Activated CD4-positive, alpha-beta T cell treated with anti-CD3 and anti-CD28 coated beads for 4 hours (primary cell): ENCODE measurements at places on chromosomes 5 and 9.

DNA sequence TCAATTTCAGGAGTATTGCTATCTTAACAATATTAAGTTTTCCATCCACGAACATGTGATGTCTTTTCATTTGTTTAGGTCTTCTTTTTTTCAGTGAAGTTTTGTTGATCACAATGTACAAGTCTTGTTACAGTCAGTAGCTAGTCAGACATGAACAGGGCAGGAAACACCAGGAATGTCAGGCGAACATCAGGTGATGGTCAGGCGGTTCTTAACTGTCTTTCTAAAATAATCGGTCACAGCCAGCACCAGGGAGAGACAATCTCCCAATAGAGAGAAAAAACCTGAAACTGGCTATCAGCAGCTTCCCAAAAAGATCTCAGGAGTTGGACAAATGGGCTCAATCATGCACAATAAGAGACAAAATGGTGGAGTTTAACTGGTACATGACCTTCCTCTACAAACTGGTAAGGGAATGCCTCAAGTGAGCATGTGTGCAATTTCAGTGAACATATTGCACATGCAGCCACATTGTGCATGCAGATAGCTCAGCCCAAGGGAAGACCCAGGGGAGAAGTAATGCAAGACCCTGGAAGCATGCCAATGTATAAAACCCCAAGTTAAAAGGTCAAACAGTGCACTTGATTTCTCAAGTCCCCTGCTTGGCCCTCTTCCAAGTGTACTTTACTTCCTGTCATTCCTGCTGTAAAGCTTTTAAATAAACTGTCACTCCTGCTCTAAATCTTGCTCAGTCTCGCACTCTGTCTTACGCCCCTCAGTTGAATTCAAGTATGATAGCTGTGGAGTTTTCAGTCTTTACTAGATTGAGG lies 176.1 kb upstream of the RASEF start:
- no peak for DNase-seq

GRCh38 chr9:25703701-25704357 lies 25.6 kb upstream of the TUSC1 start:
- no peak for DNase-seq

- DNase-seq, result no peak
Observed at GRCh38 chr9:70868041-70868440, 253.4 kb downstream of the TRPM3 start.

DNA sequence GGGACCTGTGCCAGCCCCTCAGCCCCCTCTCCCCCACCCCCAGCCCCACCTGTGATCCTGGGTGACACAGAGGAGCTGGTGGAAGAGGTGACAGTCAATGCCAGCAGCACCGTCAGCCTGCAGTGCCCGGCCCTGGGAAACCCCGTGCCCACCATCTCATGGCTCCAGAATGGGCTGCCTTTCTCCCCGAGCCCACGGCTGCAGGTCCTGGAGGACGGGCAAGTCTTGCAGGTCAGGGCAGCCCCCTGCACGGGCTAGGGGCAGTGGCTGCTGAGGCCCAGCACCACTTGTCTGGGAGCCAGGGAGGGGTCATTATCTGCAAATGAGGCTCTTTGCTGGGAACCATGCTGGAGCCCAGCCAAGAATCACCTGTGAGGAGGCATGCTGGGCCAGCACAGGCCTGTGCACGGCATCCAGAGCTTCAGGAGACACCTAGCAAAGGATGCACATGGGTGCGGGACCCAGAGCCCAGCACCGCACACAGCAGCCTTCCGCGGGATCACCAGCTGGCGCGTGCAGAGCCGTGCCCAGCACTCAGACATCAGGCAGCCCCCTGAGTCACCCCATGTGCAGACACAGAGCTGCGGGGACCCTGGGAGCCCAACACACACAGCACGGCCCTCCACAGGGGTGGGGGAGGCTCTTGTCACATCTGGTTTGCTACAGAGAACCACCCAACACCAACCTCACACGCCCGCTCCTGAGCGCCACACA lies 62.0 kb upstream of the ASS1 start:
- DNase-seq, result no peak

DNA sequence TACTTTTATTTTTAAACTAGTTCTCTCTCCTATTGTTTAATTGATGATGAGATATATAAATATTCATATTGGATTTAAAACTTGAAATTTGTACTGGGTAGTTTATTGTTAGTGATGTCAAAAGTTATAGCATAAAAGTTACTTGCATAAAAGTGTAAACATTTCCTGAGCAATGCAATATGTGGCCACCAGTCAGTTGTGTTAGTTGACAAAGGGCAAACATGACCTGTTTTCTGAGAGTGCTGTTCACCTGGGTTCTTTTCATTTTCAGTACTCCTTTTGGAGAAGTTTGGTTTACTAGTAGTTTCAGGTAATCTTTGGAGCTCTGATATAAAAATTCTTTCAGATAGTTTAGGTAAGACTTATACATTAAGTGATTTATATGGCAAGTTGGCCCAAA lies 69.4 kb downstream of the COMMD10 start:
- DNase-seq, result no peak

GRCh38 chr9:29394855-29395254 lies 1821.6 kb upstream of the C9orf72 start:
- DNase-seq, result no peak

- no peak for DNase-seq
Observed at GRCh38 chr5:169772256-169772655, 135.2 kb downstream of the DOCK2 start.

DNA sequence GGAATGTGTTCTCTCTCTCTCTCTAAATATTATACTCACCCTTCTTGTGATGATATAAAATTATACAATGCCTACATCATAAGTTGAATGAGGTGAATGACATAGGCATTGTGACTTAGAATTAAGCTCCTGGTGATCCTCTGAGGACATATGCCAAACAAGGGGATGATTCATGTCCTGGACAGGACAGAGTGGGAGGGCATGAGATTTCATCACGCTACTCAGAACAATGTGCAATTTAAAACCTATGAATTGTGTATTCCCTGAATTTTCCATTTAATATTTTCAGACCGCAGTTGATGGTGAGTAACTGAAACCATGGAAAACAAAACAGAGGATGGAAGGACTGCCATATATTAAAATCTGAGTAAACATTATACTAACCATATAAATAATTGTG lies 782.2 kb upstream of the NUDT12 start:
- no peak for DNase-seq

DNA sequence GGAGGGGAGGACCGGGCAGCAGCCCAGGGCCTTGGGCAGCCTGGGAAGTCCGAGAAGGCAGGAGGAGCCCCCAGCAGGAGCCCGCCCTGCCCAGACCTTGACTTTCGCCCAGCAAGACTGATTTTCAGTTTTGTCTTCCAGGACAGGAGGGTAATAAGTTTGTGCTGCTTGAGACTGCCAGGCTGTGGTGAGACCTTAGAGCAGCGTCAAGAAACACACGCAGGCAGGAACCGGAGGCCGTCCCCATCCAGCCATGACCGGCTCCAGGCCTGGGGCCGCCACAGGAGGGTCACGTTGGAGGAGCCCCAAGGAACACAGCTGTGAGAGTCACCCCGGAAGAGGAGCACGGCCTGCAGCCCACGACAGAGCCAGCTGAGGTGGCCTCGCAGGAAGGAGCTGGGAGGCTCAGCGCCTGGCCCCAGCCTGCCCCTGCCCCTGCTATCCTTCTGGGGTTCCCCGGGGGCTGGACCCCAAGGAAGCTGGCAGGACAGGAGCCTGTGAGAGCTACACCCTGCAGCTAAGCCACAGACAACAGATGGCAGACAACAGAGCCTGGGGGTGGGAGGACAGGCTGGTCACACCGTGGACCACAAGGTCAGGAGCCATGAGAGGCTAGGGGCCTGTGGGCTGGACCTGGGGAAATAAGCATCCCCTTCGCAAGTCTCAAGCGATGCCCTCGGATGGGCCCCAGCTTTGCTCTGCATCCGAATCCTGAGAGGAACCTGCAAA lies 126.0 kb upstream of the FAM120A start:
- DNase-seq, result no peak

- DNase-seq, result no peak
Observed at GRCh38 chr5:161546470-161547301, at the start of gene GABRB2. Gene GABRB2 (minus strand): TSS chr5:161546725. CDS start chr5:161546643, 82 bp downstream.

- DNase-seq, result no peak
Observed at GRCh38 chr5:116738615-116739261, 164.1 kb upstream of the SEMA6A start.

DNA sequence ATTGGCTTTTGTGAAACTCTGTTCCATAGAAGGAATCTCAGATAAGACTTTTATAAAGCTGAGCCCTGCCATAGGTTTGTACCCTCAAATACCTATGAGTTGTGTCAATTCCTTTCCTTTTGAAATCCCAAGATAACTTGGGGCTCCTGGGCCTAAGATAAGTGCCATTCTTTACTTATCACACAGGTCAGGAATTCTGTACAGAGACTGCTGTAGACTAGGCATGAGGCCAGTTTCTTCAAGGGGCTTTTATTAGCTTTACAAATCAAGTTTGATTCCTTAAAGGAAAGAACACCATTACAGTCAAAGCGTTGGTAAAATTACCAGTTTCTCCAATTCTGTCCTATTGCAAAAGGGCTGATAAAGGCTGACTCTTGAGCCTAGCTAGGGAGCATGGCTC lies 39.2 kb downstream of the SHC3 start:
- no peak for DNase-seq

- DNase-seq, result no peak
Observed at GRCh38 chr5:179509239-179509638, 41.1 kb upstream of the RUFY1 start.

DNA sequence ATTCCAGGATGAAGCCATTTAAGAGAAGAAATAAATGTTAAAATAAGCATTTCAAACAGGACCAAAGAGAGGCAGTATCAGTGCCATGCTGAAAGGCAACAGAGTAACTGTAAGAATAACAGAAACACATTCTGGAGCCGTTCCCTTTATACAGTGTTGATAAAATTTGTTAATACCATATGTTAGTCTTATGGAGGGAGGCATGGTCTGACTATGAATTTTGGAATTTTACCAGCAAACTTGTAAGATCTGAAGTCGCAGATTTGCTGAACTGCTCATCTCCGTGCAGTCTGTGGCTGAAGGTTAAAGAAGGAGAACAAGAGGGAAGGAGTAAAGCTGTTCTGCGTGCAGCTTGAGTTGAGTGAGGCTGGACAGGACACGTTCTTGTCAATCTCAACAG lies 508.4 kb downstream of the NFIB start:
- DNase-seq, result no peak

DNA sequence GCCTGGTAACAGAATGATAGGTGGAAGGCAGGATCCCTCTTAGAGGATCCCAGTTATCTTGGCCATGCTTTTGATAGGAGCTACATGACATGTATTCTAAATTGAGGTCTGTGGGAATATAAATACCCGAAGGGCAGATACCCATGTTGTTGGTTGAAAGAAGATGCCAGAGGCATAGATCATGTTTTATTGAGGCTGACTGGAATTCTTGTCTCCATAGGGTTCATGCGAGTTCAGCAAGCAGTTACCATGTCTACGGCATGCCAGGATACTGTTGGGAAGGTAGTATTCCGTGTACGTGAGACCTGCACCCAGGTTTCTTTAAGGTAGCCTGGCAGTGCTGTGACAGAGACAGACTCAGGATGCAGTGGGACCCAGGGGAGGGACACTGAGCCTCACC lies 230.7 kb downstream of the NR3C1 start:
- DNase-seq, result no peak

- no peak for DNase-seq
Observed at GRCh38 chr9:129336130-129336528, 158.1 kb upstream of the IER5L start.

GRCh38 chr9:75889977-75890471 lies 449 bp upstream of the PCSK5 start:
- no peak for DNase-seq

DNA sequence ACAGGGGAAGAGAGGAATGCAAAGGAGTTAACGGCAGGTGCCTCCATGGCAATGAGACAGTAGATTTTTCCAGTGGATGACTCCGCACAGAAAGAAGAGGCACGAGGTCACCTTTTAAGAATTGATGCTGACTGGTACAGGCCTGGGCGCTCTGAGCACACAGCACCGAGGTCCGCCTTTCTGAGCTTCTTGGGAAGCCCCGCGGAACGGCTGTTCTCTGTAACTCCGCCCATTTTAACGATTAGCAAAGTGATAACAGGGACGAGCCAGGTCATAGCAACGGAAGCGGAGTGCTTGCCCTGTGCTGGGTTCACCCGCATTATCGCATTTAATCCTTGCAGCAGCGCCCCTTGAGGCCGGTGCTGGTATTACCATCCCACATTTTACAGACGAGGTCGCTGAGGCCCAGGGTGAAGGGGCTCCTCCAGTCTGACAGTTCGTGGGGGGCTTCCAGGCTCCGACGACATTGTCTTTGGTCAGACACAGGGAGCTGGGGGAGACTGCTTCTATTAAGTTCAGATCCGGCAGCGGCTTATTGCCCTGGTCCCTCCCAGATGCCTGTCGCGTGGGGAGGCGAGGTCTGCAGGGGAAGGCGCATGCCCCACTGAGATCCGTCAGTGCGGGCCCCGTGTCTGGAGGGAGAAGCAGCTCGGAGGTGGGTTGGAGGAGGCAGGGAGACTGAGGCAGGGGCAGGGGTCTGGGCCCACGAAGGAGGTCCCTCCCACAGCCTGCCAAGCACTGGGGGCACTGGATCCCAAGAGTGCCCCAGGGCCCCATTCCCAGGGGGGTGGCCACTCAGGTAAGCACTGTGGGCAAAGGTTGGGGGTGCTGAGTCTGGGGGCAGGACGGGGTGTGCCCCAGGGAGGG lies 22.3 kb upstream of the HMCN2 start:
- peak; percentile 67 for DNase-seq

DNA sequence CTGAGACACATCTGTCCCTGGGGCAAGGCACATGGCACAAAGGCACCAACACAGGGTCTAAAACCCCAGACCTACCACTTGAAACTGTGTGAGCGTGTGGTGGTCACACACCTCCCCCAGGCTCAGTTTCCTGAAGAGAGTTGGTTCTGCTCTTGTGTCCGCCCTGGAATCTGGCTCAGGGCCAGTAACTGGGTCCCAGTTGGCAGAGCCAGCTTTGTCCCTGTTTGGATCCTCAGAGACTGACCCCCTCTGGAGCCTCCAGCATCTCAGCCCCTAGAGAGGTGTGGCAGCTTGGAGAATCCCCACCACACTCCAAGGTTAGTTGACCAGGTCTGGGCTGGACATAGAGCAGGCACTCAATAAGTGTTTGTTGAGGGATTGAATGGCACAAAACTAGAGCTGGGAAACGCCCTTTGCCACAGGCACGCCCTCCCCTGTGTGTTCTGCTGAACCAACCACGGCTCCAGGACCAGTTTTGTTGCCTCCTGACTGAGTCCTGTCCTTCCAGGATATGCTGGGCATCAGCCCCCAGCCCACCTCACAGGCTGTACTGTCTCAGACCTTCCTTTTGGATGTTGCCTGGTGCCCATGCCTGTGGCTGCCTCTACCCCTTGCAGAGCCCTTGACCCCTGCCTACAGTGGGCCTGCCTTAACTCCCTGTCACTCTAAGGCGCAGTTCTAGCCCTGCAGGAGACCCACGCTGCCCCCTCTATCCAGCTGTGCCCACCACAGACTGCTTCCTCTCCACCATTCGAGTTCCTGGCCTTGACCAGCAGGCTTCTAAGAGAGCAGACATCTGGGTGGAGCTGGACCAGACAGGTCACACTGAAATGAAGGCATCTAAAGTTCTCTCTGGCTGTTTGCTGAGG lies 3.8 kb upstream of the PDLIM4 start:
- no peak for DNase-seq
